Right renal pelvis (tissue), 4 donors: ENCODE measurements at places on chromosomes 13 and 19. TPM values are rescaled to one million over a fixed set of nuclear protein-coding genes. Genes with fewer than 3 reads are reported as not detected.

The SPART gene
- 75.7 TPM for polyA plus RNA-seq

The SYNE4 gene
- polyA plus RNA-seq = 13.5 TPM

The DHDH gene
- 11.6 TPM for polyA plus RNA-seq

The VSTM1 gene
- polyA plus RNA-seq = 0.18 TPM

The UBE2M gene
- polyA plus RNA-seq = 101 TPM

The ICAM4 gene
- polyA plus RNA-seq = 0.57 TPM

The FREM2 gene
- 47.6 TPM for polyA plus RNA-seq

The CD177 gene
- 0.35 TPM for polyA plus RNA-seq

The KIR3DL2 gene
- not detected for polyA plus RNA-seq

The VSIG10L gene
- 4.3 TPM for polyA plus RNA-seq
